ENCODE measurements at places on chromosomes 7 and 10. TPM values are rescaled to one million over a fixed set of nuclear protein-coding genes. Genes with fewer than 3 reads are reported as not detected.

PKD1L1 gene
- total RNA-seq: 0.59 TPM

TMEM236 gene
- 0.27 TPM for total RNA-seq

GRCh38 chr10:99916776-99917175 lies 93.0 kb downstream of the DNMBP start:
- H3K27me3 ChIP-seq: no peaks in the 10 kb centered on the region
- DNase-seq: no peak
- H3K4me1 ChIP-seq: no peaks in the 10 kb centered on the region
- H3K36me3 ChIP-seq: peaks cover 2% of the 10 kb centered on the region

DNA sequence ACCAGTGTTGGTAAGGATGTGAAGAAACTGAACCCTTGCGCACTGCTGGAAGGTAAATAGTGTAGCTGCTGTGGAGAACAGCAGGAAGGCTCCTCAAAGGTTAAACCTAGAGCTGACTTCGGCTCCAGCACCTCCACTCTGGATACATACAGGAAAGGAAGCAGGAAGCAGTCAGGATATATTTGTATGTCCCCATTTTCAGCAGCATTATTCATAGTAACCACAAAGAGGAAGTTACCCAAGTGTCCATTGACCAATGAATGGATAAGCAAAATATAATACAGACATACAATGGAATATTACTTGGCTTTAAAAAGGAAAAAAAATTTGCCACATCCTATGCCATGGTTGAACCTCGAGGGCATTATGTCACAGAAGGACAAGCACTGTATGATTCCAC lies 15.0 kb downstream of the RET start:
- no peak overlapping the region for H3K4me3 ChIP-seq
- no peaks in the 10 kb centered on the region for H3K36me3 ChIP-seq
- DNase-seq: no peak
- H3K4me1 ChIP-seq: no peaks in the 10 kb centered on the region
- no peak overlapping the region for H3K27ac ChIP-seq

GRCh38 chr10:70675496-70676161 lies 3.3 kb downstream of the ADAMTS14 start:
- no peak overlapping the region for H3K27ac ChIP-seq
- H3K27me3 ChIP-seq: peaks cover 18% of the 10 kb centered on the region
- no peak overlapping the region for H3K4me3 ChIP-seq

GRCh38 chr10:681670-682318 lies 7.7 kb downstream of the DIP2C start:
- no peak overlapping the region for H3K4me3 ChIP-seq
- no peaks in the 10 kb centered on the region for H3K27me3 ChIP-seq
- H3K27ac ChIP-seq: no peak overlapping the region
- DNase-seq: no peak
- no peaks in the 10 kb centered on the region for H3K4me1 ChIP-seq
- no peaks in the 10 kb centered on the region for H3K36me3 ChIP-seq

- peaks cover 2% of the 10 kb centered on the region for H3K36me3 ChIP-seq
- H3K4me1 ChIP-seq: no peaks in the 10 kb centered on the region
- no peak for DNase-seq
Observed at GRCh38 chr10:5639066-5639465, 27.3 kb downstream of the ASB13 start.

DNA sequence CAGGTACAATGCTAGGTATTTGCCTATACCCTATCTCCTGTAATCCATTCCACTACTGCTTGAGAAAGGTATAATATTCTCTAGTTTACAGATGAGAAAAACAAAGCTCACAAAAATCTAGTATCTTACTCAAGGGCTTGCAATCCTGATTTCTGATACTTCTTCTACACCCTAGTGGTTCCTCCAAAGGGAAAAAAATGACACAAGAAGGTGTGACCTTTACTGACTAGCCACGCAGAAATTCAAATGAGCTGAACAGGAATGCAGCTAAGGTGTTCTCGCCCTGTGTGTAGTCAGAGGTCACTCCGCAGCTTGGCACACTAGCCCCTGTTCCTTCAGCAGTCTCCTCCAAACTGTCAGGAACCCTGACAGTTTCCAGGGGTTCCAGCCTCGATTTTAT lies 59.5 kb upstream of the TM9SF3 start:
- H3K4me1 ChIP-seq: peaks cover 67% of the 10 kb centered on the region
- H3K27ac ChIP-seq: peak overlapping the region; percentile 56
- H3K27me3 ChIP-seq: no peaks in the 10 kb centered on the region
- peaks cover 97% of the 10 kb centered on the region for H3K36me3 ChIP-seq
- H3K4me3 ChIP-seq: no peak overlapping the region

- no peak for DNase-seq
- no peak overlapping the region for H3K4me3 ChIP-seq
Observed at GRCh38 chr7:127874951-127875608, 156.2 kb downstream of the LRRC4 start.

- H3K36me3 ChIP-seq: no peaks in the 10 kb centered on the region
- H3K27me3 ChIP-seq: no peaks in the 10 kb centered on the region
- no peak overlapping the region for H3K4me3 ChIP-seq
Observed at GRCh38 chr10:17380016-17380415, 74.4 kb downstream of the ST8SIA6 start.

GRCh38 chr7:141558544-141559183 lies 7.5 kb downstream of the AGK start:
- H3K27ac ChIP-seq: no peak overlapping the region
- H3K4me3 ChIP-seq: no peak overlapping the region
- DNase-seq: no peak

GRCh38 chr7:77409739-77410547 lies 6.2 kb downstream of the GSAP start:
- H3K27ac ChIP-seq: peak overlapping the region; percentile 30
- H3K4me3 ChIP-seq: no peak overlapping the region
- peaks cover 22% of the 10 kb centered on the region for H3K4me1 ChIP-seq
- H3K27me3 ChIP-seq: no peaks in the 10 kb centered on the region
- H3K36me3 ChIP-seq: no peaks in the 10 kb centered on the region
- DNase-seq: no peak
